ENCODE measurements at places on chromosomes 2 and 18. TPM values are rescaled to one million over a fixed set of nuclear protein-coding genes. Genes with fewer than 3 reads are reported as not detected.

DNA sequence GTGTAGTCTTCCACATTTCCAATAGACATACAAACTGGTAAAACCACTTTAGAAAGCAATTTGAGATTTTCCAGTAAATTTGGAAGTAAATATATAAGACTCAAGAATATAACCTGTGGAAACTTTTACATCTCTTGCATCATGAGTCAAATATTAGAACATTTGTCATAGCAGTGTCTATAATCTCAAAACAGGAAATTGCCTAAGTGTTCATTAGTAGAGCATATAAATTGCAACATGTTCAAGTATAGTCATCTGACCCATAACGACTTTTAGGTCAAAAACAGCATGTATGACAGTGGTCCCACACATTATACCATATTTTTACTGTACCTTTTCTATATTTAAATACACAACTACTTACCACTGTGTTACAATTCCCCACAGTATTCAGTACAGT is 555.9 kb upstream of the VRK2 start:
- DNase-seq, result no peak
- H3K27me3 ChIP-seq, result no peaks in the 10 kb centered on the region
- H3K27ac ChIP-seq, result no peak overlapping the region
- no peak overlapping the region for H3K4me3 ChIP-seq
- H3K36me3 ChIP-seq, result no peaks in the 10 kb centered on the region

- peaks cover 17% of the 10 kb centered on the region for H3K4me1 ChIP-seq
- peaks cover 4% of the 10 kb centered on the region for H3K36me3 ChIP-seq
- peak overlapping the region; percentile 27 for H3K27ac ChIP-seq
- DNase-seq, result peak; percentile 22
- H3K4me3 ChIP-seq, result peak overlapping the region; percentile 38
These were observed 420.0 kb downstream of the ZEB2 start for GRCh38 chr2:144099780-144100377.

GRCh38 chr2:101558740-101559525 is 84.0 kb upstream of the RFX8 start:
- peaks cover 4% of the 10 kb centered on the region for H3K36me3 ChIP-seq
- DNase-seq, result no peak
- H3K27me3 ChIP-seq, result no peaks in the 10 kb centered on the region
- H3K4me3 ChIP-seq, result no peak overlapping the region
- peaks cover 28% of the 10 kb centered on the region for H3K4me1 ChIP-seq

- H3K4me3 ChIP-seq, result no peak overlapping the region
- no peak overlapping the region for H3K27ac ChIP-seq
- no peaks in the 10 kb centered on the region for H3K36me3 ChIP-seq
- no peak for DNase-seq
- no peaks in the 10 kb centered on the region for H3K27me3 ChIP-seq
These were observed 24.4 kb upstream of the FRZB start for GRCh38 chr2:182890773-182891378.

DNA sequence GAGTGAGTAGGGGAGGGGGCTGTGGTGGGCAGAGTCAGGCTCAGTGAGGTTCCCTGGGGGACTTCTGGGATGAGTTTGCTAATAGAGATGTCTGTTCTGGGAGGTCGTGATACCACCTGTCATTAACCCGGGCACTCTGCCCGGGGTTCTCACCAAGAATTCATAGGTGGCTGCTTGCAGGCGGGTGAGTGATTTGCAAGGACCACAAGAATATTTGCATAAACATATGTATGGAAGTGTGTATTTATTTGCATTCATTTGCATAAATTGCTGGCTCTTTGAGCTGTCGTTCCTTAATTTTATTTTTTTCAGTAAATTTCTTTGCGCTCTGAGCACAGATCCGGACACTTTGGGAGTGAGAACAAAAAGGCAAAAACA is 260.0 kb downstream of the ATAD2B start:
- H3K4me1 ChIP-seq, result no peaks in the 10 kb centered on the region
- H3K27me3 ChIP-seq, result no peaks in the 10 kb centered on the region
- H3K36me3 ChIP-seq, result no peaks in the 10 kb centered on the region
- H3K4me3 ChIP-seq, result no peak overlapping the region
- DNase-seq, result no peak
- H3K27ac ChIP-seq, result no peak overlapping the region

- no peak overlapping the region for H3K27ac ChIP-seq
- no peaks in the 10 kb centered on the region for H3K4me1 ChIP-seq
- DNase-seq, result no peak
These were observed 127.0 kb upstream of the AGAP1 start for GRCh38 chr2:235366807-235367206.

Gene POTEJ
- not detected for total RNA-seq

Data from activated T-cell treated with anti-CD3 and anti-CD28 coated beads, Interleukin-2, amount 50 U/mL, for 72 hours (primary cell).